ENCODE measurements at places on chromosomes 13 and 19. TPM values are rescaled to one million over a fixed set of nuclear protein-coding genes. Genes with fewer than 3 reads are reported as not detected.

LILRA6 gene
- not detected for total RNA-seq

TMEM255B gene
- total RNA-seq, result 1.7 TPM

DNA sequence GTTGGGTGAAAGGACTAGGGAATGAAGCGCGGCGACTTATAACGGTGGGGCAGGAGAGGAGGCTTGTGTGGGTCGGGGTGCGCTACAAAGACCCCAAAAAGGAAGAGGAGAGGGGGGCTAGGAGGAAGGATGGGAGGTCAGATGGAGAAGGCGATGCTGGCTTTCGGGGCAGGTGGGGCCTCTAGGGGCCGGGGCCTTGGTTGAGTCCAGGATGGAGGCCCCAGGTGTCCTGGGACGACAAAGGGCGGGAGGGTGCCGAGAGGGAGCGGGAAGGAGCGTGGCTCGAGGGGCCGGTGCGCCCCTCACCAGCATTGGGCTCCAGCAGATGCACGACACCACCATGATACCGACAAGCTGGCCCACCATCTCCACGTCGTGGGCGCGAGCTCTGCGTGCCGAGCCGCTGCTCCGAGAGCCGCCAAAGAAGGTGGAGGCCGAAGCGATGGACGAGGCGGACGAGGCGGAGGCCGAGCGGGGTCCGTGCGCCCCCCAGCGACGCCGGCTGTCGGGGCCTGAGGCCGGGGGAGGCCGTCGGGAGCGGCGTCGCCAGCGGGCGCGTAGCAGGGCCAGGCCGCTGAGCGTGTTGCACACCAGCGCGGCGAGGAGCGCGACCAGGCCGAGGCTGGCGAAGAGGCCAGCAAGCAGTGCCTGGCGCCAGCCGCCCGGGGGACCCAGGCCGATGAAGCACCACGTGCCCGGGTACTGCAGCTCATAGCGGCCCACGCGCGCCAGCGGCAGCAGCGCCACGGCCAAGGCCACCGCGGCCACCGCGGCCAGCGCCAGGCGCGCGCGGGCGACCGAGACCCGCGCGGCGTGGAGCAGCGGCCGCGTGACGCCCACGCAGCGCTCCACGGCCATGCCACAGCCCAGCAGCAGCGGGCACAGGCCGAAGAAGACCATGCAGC, 1.8 kb downstream of the PTGER1 start:
- H3K27me3 ChIP-seq, result no peaks in the 10 kb centered on the region
- no peak for DNase-seq
- peaks cover 11% of the 10 kb centered on the region for H3K36me3 ChIP-seq
- H3K27ac ChIP-seq, result peak overlapping the region; percentile 9
- peak overlapping the region; percentile 10 for H3K4me3 ChIP-seq

ZNF66 gene
- 15.6 TPM for total RNA-seq

ENOX1 gene
- total RNA-seq, result 3.0 TPM

DNA sequence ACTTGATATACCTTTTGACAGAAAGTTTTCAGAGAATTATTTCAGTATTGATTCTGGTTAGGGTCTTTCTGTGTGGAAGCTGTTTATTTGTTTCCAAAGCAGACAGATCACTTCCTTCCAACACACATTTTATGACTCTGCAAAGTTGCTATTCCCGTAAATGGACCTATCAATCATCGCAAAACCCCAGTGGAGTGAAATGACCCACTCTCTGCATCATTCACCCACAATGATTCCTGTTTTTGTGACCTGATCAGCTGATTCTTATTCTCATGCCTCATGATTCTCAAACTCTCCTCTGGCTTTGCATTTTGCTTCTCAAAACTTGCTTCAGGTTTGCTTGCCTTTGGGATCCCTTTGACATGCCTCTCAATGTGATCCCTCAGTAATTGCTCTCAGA, 453.7 kb downstream of the PCDH17 start:
- H3K4me1 ChIP-seq, result peaks cover 3% of the 10 kb centered on the region
- no peaks in the 10 kb centered on the region for H3K27me3 ChIP-seq
- no peak for DNase-seq
- H3K4me3 ChIP-seq, result no peak overlapping the region
- no peaks in the 10 kb centered on the region for H3K36me3 ChIP-seq

GRCh38 chr19:47351548-47351947, 2.4 kb downstream of the DHX34 start:
- H3K36me3 ChIP-seq, result peaks cover 29% of the 10 kb centered on the region
- no peak for DNase-seq
- no peaks in the 10 kb centered on the region for H3K27me3 ChIP-seq

GRCh38 chr19:3995607-3996006, 10.3 kb upstream of the EEF2 start:
- H3K27me3 ChIP-seq, result peaks cover 2% of the 10 kb centered on the region
- H3K4me3 ChIP-seq, result no peak overlapping the region
- no peaks in the 10 kb centered on the region for H3K4me1 ChIP-seq
- H3K27ac ChIP-seq, result no peak overlapping the region
- no peaks in the 10 kb centered on the region for H3K36me3 ChIP-seq

BST2 gene
- total RNA-seq, result 360 TPM

ZNF560 gene
- not detected for total RNA-seq

- H3K36me3 ChIP-seq, result no peaks in the 10 kb centered on the region
- H3K27ac ChIP-seq, result peak overlapping the region; percentile 73
- H3K27me3 ChIP-seq, result peaks cover 28% of the 10 kb centered on the region
- peaks cover 4% of the 10 kb centered on the region for H3K4me1 ChIP-seq
- DNase-seq, result no peak
Measured at GRCh38 chr19:377801-378581, 31.0 kb downstream of the C2CD4C start.

DNA sequence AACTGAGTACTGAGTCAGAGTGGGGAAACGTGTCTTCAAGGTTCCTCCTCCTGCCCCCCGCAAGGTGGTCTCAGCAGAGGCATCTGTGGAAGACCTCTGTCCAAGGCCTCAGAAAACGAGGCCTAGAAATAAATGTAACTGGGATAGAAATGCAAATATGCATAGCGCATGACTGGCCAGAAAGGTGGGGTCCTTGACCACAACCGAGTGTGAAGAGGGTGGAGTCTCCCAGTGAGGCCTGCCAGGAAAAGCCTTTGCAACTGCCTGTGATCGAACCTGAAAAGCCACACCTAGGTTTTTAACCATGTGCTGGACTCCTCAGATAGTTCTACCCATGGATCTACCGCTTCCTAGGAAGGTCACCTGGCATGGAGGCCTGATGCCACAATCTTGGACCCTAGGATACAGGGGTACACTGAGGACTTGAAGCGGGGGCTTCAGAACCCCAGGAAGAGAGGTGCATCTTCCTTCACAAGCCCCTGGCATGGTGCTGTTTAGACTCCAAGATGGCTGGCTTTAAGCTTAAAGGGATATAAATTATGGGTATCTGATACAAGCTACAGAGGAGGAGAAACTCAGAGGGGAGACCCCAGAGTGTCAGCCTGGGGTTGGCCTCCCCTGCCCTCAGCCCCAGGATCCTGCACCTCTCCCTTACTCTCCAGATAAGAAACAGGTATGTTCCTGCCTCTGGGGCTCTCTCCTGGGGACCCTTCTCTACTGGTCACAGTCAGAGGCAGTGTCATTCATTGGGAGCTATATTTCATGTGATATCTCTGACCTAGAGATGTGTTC, 18.3 kb upstream of the SIGLEC6 start:
- H3K27me3 ChIP-seq, result no peaks in the 10 kb centered on the region
- H3K4me1 ChIP-seq, result no peaks in the 10 kb centered on the region
- no peak overlapping the region for H3K4me3 ChIP-seq
- no peak overlapping the region for H3K27ac ChIP-seq
- DNase-seq, result no peak
- H3K36me3 ChIP-seq, result no peaks in the 10 kb centered on the region

DNA sequence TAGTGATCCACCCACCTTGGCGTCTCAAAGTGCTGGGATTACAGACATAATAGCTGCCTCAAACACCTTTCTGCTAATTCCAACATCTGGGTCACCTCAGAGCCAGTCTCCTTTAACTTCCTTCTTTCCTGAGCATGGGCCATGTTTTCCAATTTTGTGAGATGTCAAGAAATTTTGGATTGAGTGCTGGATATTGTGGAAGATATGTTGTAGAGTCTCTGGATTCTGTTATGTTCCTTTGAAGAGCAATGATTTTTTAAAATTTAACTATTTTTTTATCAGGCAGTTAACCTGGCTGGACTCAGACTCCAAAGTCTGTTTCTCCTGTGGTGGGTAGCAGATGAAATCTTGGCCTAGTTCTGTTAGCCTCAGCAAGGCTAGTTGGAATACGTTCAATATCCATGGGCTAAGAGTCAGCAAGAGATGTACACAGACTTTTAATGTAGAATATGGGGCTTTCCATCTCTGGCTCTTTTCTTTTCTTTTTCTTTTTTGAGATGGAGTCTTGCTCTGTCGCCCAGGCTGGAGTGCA, 22.0 kb downstream of the CERS4 start:
- H3K27ac ChIP-seq, result no peak overlapping the region
- no peaks in the 10 kb centered on the region for H3K4me1 ChIP-seq
- no peak for DNase-seq
- H3K36me3 ChIP-seq, result peaks cover 19% of the 10 kb centered on the region
- no peaks in the 10 kb centered on the region for H3K27me3 ChIP-seq

SLAIN1 gene
- 33.4 TPM for total RNA-seq

ATXN8OS gene
- not detected for total RNA-seq

DNA sequence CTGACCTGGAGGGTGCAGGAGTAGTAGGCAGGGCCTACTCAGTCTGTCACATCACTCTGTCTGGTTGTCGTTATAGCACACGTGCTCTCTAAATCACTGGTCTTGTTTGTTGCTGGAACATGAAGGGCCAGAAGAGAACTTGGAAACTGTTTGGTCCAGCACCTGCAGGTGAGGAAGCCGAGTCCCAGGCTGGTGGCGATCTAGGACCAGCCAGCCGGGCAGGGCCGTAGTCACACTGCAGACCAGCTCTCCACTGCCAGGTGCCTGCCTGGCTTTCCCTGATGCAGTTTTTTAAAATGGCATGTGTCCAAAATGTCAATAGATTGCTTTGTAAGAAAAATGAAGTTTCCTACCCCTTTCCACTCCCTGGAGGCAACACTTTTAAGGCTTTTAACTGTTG, 53.7 kb downstream of the GGACT start:
- no peak overlapping the region for H3K4me3 ChIP-seq
- H3K27me3 ChIP-seq, result no peaks in the 10 kb centered on the region
- H3K27ac ChIP-seq, result no peak overlapping the region
- DNase-seq, result no peak

DNA sequence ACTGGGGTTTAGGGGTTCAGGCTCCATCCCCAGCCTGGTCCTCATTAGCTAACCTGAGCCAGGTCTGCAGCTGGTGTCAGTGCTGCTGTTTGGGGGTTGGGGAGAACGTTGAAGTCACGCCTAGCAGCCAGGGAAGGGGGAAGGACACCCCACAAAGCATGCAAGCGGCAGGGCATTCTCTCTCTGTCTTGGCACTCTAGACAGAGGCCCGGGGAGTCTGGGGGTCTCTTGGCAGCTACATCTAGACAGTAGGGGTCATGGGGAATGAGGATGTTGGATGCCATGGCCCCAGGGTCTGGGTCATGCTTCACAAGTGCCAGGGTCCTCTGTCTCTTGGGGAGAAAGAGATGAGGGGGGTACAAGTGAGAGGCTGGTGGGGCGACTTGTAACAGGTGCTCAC, 2.6 kb downstream of the ERICH4 start:
- DNase-seq, result no peak
- H3K27me3 ChIP-seq, result peaks cover 38% of the 10 kb centered on the region
- H3K36me3 ChIP-seq, result no peaks in the 10 kb centered on the region
- H3K4me3 ChIP-seq, result no peak overlapping the region

- H3K27me3 ChIP-seq, result no peaks in the 10 kb centered on the region
- H3K27ac ChIP-seq, result no peak overlapping the region
- no peaks in the 10 kb centered on the region for H3K36me3 ChIP-seq
- no peak for DNase-seq
Measured at GRCh38 chr19:793806-794205, 3.4 kb upstream of the PTBP1 start.

CEACAM4 gene
- not detected for total RNA-seq

Measured in mesothelial cell of epicardium (in vitro differentiated cells).